ENCODE measurements at places on chromosomes 2 and 18. TPM values are rescaled to one million over a fixed set of nuclear protein-coding genes. Genes with fewer than 3 reads are reported as not detected.

DNA sequence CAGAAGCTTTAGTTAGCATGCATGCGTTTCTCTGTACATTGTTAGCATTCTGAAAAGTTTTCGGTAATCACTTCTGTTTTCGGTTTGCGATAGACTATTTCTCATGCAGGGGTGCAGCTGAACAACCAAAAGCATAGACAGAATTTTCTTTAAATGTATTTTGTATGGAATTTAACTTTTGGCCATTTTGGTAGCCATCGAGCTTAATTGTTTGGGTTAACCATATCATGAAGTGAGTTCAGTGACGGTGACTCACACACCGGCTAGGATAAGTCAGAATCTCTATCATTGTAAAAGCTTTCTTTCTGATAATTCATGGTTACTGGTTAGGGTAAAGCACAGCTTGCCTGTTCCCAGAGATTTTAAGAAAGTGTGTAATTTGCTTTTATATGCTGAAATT, 107.2 kb downstream of the CD226 start:
- peak; percentile 7 for DNase-seq

DNA sequence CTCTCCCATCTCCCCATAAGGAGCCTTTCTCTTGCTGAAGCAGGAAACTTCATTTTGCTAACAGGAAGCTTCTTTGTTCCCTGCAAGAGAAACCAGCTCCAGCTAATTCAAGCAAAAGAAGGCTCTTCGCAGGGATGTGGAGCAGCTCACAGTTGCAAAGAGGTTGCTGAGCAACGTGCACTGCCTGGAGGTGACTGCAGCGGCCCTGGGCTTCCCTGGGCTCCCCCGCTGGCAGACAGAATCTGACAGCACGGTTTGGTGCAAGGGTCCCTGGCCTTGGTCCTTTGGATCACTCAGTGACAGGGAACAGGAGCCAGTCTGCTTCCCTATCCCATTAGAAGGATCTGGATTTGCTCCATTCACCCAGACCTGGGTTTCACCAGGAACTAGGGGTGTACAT, 25.8 kb downstream of the GPR55 start:
- DNase-seq, result no peak

DNA sequence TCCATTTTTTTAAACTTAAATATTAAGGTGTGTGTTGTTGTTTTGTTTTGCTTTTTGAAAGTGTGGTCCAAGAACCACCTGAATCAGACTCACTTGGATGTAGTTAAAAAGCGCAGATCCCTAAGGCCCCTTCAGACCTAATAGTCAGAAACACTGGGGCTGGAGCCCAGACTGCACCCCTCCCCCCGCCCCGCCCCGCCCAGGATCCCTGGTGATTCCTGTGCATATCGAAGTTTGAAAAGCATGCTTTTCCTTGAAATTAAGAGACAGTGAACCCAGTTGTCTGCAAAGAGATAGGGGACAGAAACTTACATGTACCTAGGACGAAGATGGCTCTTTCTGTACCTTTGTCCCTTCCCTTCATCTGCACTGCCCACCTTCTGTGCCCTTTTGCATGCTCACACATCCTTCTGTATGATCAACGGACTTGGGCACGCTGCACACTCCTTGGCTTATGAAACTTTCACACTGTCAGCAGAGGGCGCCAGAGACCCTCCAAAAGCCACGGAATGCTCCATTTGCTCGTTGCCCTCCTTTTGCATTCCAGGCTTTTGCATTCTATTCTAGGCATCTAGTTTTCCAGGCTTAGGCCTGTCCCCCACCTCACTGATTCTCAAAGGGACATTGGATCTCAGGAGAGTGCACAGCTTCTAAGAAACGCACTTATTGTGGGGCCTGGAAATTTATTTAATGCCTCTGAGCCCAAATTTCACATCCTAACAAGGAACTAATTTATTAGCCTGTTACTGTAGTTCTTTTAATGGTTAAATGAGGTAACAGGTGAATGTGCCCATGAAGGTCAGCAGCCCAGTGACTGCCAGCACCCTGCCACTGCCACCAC, 32.8 kb upstream of the SLC14A1 start:
- DNase-seq, result peak; percentile 81

DNA sequence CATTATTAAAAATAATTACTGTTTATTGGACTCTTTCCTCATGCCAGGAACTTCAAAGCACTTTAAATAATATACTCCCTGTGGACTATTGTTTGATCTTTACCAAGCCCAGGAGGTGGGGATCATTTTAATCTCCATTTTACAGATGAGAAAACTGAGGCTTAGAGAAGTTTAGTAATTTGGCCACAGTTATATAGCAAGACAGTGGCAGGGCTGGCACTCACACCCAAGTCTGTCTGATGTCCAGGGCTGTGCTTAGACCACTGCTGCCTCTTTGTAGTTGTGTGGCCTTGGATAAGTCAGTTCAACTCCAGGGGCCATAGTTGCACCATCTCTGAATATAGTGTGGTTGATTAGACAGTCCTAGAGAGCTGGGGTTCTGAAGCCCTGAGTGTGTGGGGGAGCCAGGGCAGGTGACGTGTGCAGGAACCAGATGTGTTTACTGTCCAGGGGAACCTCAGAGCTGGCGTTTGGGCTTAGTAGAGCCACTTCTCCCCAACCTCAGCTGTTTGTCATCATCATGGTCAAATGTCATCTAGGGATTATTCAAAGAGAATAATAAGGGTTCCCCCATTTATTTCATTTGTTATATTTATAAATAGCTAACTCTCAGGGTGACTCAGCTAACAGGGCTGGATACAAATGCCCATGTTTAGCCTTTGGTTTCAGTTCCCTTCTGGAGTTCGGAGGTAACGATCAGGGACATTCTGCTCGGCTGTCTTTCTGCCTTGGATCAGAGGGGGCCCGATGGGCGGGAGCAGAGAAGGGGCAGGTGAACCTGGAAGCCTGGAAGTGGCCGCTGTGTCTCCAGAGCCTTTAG, 68.0 kb downstream of the BOLA3 start:
- peak; percentile 44 for DNase-seq

GRCh38 chr18:69725855-69726508, 221.7 kb downstream of the CD226 start:
- no peak for DNase-seq

GRCh38 chr2:152234277-152234676, 58.7 kb upstream of the STAM2 start:
- DNase-seq, result no peak

Gene ASTL
- polyA plus RNA-seq, result 0.24 TPM

Gene DARS1
- polyA plus RNA-seq, result 73.3 TPM

Gene UGT1A4
- polyA plus RNA-seq, result not detected

Data from muscle of leg (tissue), 16 donors.